ENCODE measurements at places on chromosomes 3 and 15.
A peak's percentile ranks its signal among the peaks of the same experiment; 100 is the strongest.

DNA sequence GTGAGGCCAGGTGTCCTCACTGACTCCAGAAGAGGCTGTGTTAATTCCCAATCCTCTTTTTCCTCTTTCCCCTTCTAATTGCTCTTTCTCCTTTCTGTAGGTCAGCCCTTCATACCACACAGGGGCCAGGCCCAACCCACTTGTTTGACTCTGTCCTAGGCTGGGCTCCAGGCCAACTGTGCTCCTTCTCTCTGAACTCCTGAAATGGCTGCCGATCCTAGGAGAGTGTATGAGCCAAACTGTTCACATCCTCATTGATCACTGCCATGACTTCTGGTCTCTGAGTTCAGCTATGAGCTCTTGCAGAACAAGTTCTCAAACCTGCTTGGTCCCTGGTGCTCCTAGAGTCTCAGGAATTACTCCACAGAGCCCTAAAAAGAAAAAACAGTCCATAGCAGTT, 145.1 kb downstream of the VGLL4 start:
- DNase-seq = no peak

- no peak for DNase-seq
These were observed 6.6 kb downstream of the NLGN1 start for GRCh38 chr3:173404156-173404555.

- DNase-seq = no peak
These were observed 456.1 kb downstream of the OCA2 start for GRCh38 chr15:27642981-27643380.

DNA sequence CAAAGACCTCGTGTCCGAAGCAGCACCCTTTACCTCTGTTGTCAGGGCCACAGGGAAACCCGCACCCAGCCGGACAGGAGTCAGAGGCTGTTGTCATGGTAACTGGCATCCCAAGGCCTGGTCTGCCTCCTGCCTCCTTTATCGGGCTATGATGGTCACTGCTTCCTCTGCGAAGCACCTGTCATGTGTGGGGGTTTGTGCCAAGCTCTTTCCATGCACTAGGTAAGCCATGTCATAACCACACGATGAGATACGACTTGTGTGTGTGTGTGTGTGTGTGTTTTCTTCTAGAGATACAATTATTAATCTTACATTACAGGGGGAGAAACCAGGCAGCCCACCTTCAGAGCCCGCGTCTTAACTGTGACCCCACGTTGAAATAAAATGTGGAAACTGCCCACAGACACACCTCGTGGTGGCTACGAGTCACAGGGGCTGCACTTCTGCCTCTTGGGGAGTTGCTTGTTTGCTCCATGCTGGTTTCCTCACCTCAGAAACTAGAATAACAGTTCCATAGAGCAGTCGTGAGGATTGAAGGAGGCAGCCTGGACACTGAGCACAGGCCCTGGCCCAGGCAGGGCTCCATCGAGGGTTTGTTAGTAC, 18.0 kb downstream of the ZDHHC19 start:
- no peak for DNase-seq

GRCh38 chr3:87298111-87298718, 21.8 kb upstream of the POU1F1 start:
- peak; percentile 18 for DNase-seq

DNA sequence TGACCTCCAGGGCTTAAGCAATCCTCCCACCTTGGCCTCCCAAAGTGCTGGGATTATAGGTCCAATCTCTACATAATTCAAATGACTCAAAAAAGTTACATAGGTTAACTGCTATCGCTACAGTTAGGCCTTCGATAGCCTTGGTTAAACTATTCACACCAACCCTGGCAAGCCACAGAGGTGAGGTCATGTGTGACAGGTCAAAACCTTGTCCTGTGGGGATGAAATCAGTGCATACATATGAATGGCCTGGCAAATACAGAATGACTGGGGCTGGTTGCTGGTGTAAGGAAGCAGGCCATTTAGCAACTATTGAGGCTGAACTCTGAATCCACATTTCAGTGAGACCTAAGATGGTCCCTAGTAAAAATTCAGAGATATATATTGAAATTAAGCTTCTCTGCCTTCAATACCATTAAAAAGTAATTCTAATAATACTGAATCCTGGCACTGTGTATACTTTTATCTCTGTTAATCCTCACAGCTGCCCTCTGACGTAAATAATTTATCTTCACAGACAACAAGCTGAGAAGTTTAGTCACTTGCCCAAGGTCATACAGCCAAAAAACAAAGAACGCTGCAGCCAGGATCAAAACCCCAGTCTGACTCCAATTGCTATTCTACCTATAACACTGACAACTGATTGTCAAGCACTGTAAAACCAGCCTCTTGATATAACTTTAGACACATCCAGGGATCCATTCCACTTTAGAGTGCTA, 35.3 kb downstream of the MKRN2 start:
- DNase-seq = no peak

- no peak for DNase-seq
These were observed 25.7 kb downstream of the CD47 start for GRCh38 chr3:108065096-108065495.

Data from NCI-H2171 treated with DMSO at 0.1 percent for 48 hours (cell line).